Heart left ventricle (tissue), 16 donors: ENCODE measurements at places on chromosomes 7 and 10.

GRCh38 chr10:1156921-1157614, 100.9 kb downstream of the WDR37 start:
- no peak for DNase-seq

DNA sequence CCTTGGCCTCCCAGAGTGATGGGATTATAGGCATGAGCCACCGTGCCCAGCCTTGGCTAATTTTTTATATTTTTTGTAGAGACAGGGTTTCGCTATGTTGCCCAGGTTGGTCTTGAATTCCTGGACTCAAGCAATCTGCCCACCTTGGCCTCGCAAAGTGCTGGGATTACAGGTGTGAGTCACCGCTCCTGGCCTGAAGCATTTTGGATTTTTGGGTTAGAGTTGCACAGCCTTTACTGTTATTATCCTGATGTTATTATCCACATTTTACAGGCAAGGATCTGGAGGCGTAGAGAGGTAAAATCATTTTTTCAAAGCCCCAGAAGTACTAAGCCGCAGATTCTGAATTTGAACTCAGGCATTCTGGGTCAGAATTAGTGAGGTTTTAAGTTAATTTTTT, 75.4 kb downstream of the TCF7L2 start:
- DNase-seq = no peak

DNA sequence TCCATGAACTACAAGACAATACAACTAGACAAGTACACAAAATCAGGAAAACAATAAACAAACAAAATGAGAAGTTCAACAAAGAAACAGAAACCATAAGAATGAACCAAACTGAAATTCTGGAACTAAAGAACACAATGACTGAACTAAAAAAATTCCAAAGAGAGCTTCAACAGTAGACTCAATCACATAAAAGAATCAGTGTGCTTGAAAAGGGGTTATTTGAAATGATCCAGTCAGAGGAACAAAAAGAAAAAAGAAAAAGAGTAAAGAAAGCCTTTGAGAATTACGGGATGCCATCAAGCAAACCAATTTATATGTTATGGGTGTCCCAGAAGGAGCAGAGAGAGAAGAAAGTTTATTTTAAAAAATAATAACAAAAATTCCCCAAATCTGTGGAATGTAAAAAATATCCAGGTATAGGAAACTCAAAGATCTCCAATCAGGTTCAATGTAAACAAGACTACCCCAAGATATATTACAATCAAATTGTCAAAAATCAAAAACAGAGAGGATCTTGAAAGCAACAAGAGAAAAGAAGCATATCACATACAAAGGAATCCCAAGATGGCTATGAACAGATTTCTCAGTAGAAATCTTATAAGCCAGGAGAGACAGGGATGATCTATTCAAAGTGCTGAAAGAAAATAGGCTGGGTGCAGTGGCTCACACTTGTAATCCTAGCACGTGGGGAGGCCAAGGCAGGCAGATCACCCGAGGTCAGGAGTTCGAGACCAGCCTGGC, 18.7 kb downstream of the COG5 start:
- no peak for DNase-seq

DNA sequence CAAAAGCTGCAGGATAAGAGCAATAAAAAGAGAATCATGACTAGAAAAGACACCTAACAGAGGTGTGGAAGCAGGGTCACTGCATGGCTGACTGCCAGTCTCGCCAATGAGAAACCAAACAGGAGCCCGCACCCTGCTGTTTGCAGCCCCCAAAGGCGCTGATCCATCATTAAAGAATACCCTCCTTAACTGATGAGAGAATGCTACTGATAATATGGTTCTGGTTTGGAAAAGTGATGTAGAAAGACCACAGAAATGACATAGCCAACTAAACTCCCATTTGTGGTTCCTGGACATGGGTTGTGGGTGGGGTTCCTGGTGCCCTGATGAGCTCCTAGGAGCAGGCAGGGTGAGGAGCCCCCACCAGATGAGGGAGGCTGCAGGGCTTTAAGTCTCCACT, 207.4 kb downstream of the TNS3 start:
- DNase-seq = no peak

DNA sequence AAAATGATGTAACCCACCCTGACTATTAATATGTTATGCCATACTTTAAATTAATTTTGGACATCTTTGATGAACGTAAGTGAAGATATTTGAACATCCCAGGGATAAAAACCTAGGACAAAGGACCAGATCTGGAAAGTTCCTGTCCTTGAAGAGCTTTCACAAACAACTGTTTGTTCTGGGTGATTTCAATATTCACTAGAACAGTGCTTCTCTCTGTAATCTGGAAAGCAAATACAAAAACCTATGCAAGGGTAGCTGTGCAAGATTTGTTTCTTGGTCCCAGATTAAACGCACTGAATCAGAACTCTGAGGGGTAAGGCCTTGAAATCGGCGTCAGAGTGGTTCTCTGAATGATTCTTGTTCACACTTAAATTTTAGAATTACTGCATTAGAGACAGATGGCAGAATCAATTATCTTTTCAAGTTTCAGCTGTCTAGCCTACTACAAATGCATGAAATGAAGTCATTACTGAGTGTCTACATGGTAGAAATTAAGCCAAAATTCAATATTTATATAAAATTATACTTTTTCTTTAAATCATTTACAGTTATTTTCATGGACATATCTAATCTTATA, 69.6 kb upstream of the CSTF2T start:
- no peak for DNase-seq

- DNase-seq = no peak
Measured at GRCh38 chr10:78494179-78494578, 460.5 kb downstream of the RPS24 start.
